ENCODE measurements at places on chromosomes 5 and 9.

- DNase-seq = no peak
Measured at GRCh38 chr9:70499621-70500020, 85.2 kb upstream of the KLF9 start.

DNA sequence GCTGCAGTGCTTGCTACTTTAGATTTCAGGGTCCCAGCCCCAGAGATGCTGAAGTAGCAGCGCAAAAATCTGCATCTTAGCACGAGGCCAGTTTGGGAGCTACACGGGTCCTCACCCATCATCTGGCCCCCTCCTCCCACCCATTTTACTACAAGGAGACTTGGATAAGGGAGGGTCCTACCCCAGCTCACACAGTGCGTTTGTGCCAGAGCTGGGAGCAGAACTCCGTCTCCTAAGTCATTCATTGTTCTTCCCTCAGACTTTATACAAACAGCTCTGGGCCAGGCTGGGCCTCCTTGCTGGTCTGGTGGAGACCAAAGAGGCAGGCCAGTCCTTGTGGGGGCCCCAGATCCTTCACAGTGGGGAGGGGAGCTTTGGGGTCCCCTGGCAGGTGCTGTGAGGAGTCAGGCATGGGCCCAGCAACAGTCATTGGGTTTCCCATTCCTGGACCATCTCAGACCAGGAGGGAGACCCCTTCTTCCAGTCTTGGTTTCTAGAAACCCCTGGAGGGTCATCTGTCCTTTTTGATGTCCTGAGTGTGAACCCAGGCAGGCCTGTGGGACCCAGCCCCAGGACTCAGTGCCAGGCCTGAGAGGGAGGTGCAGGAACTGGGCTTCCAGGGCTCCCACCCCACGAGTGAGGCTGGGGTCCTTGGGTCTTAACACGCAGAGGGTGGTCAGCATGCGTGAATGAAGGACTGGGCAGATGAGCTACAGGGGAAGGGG lies 2.3 kb upstream of the IL17B start:
- no peak for DNase-seq

DNA sequence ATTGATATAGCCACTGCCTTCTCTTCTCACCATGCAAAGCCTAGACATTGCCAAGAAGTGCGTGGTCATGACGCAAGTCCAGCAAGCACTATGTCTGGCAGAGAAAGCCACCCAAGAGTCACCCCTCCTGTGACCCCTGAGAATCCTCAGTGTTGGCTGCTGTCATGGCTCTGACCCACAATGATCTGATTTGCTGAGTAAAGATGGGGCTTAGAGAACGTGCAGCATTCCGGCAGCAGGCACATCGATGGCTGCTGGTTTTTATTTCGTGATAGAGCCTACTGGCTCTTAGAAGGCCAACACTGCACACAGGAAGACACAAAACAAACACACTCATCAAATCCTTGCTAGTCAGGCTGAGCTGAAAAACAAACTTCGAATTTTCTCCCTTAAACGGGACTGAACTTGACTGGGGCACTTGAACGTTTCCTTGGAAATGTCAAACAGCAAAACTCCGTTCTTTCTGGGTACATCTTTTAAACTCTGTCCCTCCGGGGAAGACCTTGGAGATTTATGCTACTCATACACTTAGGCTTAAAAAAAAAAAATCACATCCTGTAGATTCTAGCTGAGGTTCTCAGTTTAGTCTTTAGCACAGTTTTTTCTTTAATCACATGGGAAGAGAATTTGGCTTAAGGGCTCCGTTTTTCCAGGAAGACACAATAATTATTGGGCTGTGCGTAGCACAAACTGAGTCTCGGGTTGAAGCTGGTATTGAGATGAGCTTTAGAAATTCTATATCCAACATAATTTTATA lies 88.2 kb upstream of the BASP1 start:
- DNase-seq = no peak

GRCh38 chr9:135939351-135940265 lies 21.6 kb downstream of the UBAC1 start:
- no peak for DNase-seq

- no peak for DNase-seq
Measured at GRCh38 chr9:131733541-131734061, 6.3 kb downstream of the RAPGEF1 start.

DNA sequence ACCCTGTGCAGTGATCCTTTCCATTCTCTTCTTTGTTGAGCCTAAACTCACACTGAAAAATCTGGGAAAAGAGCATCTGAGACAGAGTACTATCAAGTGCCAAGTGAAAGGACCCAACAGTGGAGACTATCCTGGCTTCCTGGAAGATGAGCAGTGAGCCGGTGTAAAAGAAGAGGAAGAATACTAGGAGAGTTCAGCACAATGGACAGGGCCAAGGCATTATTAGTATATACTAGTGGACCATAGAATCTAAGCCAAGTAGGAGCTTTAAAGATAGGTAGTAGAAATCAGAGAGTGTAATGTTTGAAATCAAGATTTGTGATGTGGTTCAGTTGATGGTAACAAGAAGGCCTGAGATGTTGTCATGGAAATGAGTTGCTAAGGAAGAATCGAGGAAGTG lies 140.8 kb downstream of the CAMK4 start:
- no peak for DNase-seq

DNA sequence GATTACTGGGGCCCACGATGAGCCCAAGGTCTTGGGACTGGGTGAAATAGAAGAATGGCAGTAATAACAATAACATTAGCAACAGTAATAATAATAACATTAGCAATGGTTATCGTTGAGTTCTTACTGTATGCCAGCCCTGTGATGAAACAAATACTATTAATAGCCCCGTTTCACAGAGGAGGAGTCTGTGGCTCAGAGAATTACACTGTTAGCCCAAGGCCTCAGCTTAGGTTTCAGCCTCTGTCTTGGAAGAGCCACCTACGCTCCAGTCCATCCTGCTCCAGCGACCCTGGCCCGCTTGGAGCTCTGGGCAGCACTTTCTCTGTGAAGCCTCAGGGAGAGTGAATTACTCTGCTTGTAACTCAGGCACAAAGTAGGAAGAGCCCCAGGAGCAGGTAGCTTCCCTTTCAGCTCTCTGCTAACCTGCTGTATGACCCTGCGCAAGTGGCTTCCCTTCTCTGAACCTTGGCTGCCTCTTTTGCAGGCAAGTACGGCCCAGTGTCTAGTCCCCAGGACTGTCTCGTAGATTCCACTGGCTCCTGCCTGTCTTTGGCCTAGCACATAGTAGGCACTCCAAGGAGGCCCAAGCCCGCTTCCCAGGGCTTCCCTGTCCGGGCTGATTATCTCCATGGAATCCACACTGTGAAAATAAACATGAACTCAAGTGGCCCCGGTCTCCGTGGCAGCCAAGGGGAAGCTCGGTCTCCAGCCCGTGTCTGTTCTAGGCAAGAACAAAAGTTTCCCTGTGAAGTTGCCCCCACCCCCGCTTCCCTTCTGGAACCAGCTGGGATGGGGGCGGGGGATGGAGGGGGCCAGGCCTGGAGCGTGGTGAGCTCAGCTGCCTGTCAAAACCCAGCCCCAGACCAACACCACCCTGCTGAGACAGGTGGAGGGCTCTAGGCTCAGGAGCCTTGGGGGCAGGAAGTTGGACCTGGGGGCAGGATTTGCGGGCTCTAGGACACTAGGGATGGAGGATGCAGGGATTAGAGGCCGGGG lies 26.2 kb upstream of the LMX1B start:
- DNase-seq = peak; percentile 34

DNA sequence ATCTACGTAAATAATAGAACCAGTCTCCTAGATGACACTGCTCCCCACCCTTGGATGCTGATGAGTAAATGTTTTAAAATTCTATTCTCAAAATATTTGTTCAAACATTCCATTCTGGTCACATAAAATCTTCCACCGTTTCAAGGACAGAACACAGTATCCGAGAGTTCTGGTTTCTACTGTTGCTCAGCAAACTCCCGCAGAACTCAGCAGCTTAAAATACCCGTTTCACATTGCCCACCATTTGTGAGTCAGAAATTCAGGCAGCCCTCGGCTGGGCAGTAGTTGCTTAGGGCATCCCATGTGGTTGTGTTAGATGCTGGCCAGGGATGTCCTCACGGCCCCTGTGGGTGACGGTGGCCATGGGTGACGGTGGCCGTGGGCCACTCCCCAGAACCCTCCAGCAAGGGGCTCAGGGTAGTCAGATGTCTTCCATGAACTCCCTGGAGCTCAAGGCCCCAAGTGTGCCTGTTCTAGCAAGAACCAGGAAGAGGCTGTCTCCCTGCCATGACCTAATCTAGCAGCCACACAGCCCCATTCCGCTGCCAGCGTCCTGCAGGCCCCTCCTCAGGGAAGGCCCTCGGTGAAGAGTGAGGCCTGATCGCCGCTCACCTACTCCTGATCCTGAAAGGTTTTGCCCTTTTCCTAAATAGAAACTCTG lies 17.4 kb downstream of the MGAT1 start:
- no peak for DNase-seq

GRCh38 chr9:76619197-76619596 lies 145.0 kb upstream of the PCA3 start:
- no peak for DNase-seq

GRCh38 chr9:95981761-95982390 lies 106.4 kb downstream of the ERCC6L2 start:
- DNase-seq = no peak

DNA sequence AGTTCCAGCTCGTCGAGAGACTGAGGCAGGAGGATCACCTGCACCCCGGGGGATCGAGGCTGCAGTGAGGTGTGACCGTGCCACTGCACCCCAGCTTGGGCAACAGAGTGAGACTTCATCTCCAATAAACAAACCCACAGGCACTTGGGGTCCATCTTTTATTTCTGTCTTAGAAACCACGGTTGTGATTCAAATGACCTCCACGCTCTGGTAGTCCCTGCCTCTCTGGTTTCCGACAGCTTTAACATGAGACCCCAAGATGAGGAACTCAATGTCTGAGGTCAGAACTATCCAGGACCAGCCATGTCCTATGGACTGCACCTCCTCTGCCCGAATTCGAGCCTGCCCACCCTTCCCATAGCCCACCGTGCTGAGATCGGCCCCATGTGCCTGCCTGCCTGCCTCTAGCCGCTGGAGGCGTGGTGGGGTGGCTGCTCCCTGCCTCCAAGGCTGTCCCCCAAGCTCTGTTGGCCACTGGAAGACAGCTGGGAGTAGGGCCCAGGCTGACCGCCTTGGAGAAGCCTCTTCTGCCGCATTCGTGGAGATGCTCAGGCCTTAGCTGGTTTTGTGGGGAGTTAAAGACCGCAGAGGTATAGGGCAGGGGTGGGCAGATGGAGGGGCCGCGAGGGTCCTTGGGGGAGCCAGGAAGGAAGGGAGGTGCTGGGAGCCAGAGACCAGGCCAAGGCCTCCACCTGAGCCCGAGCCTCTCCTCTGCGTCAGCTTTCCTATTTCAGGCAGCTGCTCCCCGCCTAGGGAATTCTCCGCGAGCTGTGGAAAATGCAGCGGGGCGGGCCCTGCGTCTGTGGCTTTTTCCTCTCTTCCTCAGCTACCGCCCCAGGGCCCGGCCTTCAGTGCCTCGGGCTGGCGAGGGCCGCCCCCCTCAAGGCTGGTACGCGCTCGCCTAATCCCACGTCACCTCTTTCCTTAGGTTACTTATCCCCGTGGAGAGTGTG lies 6.9 kb upstream of the WDR5 start:
- DNase-seq = no peak

GRCh38 chr5:109898269-109899162 lies 208.8 kb downstream of the MAN2A1 start:
- no peak for DNase-seq

- DNase-seq = no peak
Measured at GRCh38 chr5:93192087-93192486, 388.9 kb downstream of the NR2F1-AS1 start.

DNA sequence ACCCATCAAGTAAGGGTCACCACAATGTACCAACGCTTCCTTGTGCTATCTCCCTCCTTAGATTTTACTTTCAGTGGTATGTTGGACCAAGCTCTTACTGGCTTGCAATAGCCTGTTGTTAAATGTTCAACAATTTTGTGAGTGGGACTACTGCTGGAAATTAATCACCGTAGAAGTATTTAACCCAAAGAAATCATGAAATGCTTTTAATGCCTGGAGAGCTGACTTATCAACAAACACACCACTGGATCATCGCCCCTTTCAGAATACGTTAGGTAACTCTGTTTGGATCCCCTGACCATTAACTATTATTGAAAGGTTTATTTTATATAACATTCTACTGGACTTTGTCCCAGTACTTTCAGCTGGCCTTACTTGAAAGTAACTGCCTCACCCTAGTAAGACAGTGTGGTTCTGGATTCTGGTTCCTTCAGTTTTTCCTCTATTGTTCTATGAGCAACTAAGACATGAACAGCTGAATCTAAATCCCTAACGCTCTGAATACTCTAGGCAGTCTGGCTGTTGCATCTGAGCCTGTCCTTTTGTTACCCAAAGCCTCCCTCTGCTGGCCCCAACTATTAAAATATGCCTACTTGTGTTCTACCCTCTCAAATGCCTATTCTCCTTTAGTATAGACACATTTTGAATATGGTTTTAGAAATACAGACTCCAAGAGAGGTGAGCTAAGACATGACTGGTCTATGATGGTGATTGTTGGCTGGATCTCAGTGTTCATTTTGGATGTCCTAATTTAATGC lies 1203.4 kb upstream of the DMAC1 start:
- peak; percentile 1 for DNase-seq

- DNase-seq = no peak
Measured at GRCh38 chr5:159965031-159965837, 43.7 kb upstream of the TTC1 start.

DNA sequence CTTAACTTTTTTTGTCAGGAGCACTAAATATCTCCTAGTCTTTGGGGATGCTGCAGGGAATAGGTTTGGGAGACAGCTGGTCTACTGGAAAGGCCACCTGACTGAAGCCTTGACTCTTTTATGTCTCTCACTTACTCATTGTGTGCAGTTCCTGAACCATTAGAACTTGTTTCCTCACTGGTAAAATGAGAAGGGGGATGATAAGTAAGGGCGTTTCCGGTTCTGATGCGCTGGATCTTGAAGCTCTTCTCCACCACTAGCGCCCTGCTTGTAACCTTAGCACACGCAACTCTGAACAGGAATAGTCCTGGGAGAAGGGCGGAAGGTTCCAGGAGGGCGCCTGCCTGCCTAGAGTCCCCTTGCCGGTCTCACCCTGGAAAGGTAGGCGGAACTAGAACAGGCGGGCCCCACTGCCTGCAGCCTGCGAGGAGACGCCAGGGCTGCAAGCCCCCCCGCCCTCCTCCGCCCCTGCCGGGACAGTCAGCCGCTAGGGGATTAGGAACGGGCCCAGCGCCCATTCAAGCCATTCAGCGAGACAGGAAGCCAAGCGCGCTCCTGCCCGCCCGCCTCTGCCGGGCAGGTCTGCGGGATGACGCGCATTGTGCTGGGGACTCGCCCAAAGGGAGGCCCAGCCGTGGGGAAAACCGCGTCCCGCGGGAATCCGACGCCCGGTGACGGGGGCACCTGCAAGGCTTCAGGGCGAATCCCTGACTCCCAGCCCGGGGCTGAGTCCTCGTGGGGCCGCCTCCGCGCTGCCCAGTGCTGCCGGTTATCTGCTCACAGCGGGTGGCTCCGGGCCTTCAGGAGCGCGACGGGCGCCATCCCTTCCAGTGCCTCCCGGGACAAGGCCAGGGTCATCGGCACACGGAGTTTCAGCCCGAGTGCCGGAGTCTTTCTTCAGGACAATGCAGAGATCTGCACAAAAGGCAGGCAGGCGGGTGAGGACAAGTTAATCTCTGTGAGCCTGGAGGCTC lies 44.0 kb upstream of the XPA start:
- DNase-seq = no peak

Data from C1 segment of cervical spinal cord (tissue), 14 donors.